NCI-H748 treated with DMSO at 0.1 percent for 48 hours (cell line): ENCODE measurements at places on chromosomes 7 and 10.

GRCh38 chr7:1666317-1666822 is 3.7 kb upstream of the ELFN1 start:
- DNase-seq = no peak

DNA sequence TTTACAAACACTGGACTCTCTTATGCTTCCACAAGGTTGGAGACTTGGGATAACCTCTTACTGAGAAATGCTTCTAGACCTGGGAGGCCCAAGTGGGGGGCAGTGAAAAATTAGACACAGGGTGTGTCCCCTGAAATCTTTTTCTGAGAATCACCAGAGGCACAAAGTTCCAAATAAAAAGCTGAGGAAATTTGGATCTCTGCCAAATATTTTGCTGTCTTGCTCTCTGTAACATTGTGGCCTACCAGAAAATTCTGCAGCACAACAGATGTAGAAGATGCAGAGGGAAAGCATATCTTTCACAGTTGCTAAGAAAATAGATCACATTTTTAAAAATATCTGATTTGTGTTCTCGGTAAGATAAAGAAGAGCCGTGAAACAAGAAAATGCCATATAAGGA is 849.4 kb downstream of the CCSER2 start:
- no peak for DNase-seq

DNA sequence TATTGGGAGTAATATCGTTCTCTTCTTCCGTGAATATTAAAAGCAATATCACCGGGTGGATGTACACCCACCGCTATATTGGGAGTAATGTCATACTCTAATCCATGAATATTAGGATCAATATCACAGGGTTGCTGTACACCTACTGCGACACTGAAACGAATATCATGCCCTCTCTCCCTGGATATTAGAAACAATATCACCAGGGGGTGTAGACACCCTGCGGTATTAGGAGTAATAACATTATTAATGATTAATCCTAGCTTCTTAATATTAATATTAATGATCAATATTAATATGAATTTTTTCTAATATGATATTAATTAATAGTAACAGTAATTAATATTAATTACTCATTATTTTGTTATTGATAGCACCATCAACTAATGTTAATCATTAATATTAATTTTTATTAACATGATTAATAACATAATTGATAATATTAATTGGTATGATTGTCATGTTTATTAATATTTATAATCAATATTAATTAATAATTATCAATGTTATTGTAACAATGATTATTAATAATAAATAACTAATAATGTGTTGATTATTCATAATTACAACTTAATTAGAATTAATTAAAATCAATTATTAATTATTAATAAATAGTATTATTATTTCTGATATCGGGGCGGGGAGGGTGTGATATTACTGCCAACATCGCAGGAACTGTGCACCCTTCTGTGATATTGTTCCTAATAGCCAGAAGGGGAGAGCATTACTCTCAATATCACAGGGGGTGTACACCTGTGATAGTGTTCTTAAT is 121.3 kb upstream of the C1GALT1 start:
- no peak for DNase-seq

- DNase-seq = no peak
Measured at GRCh38 chr10:2761971-2762370, 305.4 kb upstream of the PFKP start.

- DNase-seq = no peak
Measured at GRCh38 chr7:38424750-38425463, 151.5 kb upstream of the TARP start.
